Mesothelial cell of epicardium (in vitro differentiated cells): ENCODE measurements at places on chromosomes 6 and 20.

DNA sequence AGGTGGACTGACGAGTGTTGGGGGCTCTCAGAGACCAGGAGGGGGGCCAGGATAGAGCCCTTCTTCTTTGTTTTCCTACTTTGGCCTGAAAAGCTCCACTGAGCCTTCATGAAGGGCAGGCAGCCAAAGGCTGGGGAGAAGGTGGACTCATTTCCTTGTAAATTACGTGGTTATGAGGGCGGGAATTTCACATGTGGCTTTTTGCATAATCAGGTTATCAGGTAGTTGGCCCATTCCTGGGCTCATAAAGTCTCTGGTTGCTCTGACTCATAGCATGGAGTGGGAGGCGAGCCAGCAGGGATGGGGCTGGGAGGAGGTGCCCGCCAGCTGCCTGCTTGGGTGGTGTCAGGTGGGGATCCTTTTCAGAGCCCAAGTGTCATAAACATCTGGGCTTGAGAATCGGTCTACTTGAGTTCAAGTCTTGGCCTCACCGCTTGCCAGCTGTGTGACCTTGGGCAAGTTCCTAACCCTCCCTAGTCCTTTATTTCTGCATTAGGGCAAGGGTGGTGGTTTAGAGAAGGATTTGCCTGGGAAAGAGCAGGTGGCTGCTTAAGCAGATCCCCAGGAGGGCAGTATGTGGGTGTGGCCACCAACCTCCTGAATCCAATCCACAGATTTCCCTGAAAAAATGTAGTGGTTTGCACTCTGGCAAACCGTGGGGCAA lies 26.5 kb upstream of the RNF24 start:
- peak overlapping the region; percentile 45 for H3K27ac ChIP-seq
- H3K27me3 ChIP-seq = no peaks in the 10 kb centered on the region
- H3K36me3 ChIP-seq = no peaks in the 10 kb centered on the region
- no peak overlapping the region for H3K4me3 ChIP-seq

GRCh38 chr6:130994319-130995097 lies 68.5 kb downstream of the EPB41L2 start:
- H3K27me3 ChIP-seq = no peaks in the 10 kb centered on the region
- H3K36me3 ChIP-seq = peaks cover 2% of the 10 kb centered on the region
- no peak for DNase-seq
- no peak overlapping the region for H3K4me3 ChIP-seq
- H3K4me1 ChIP-seq = peaks cover 26% of the 10 kb centered on the region

- H3K36me3 ChIP-seq = no peaks in the 10 kb centered on the region
- H3K4me1 ChIP-seq = peaks cover 21% of the 10 kb centered on the region
- DNase-seq = no peak
- no peak overlapping the region for H3K27ac ChIP-seq
- H3K27me3 ChIP-seq = peaks cover 4% of the 10 kb centered on the region
Observed at GRCh38 chr20:61184194-61184593, 67.9 kb upstream of the CDH4 start.

DNA sequence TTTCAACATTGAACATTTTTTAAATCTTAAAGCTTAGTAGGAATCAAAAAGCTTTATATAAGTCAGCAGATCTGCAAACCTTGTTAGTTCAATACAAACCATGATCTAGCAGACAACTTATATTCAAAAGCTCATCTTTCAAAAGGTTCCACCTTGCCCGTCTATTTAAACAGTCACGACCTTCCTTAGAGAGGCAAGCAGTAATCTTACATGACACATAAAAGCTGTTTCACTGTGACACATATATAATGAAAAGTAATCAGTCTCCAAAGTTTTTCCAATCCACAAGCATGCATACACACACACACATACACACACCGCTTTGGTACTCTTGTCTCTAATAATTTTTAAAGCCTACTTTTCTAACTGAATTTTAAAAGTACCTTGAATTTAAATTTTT lies 12.9 kb downstream of the SOD2 start:
- H3K27ac ChIP-seq = peak overlapping the region; percentile 35
- no peak overlapping the region for H3K4me3 ChIP-seq
- peaks cover 10% of the 10 kb centered on the region for H3K36me3 ChIP-seq
- H3K4me1 ChIP-seq = no peaks in the 10 kb centered on the region
- no peak for DNase-seq
- H3K27me3 ChIP-seq = no peaks in the 10 kb centered on the region

GRCh38 chr20:9399322-9399721 lies 115.1 kb upstream of the LAMP5 start:
- peaks cover 6% of the 10 kb centered on the region for H3K4me1 ChIP-seq
- H3K27ac ChIP-seq = no peak overlapping the region
- peaks cover 2% of the 10 kb centered on the region for H3K36me3 ChIP-seq
- no peak overlapping the region for H3K4me3 ChIP-seq
- H3K27me3 ChIP-seq = no peaks in the 10 kb centered on the region

GRCh38 chr20:50240092-50240491 lies 49.5 kb downstream of the CEBPB start:
- no peak overlapping the region for H3K4me3 ChIP-seq
- H3K4me1 ChIP-seq = peaks cover 5% of the 10 kb centered on the region
- no peak overlapping the region for H3K27ac ChIP-seq
- no peaks in the 10 kb centered on the region for H3K27me3 ChIP-seq

GRCh38 chr6:101417900-101418299 lies 24.4 kb downstream of the GRIK2 start:
- DNase-seq = no peak
- no peak overlapping the region for H3K27ac ChIP-seq
- H3K4me3 ChIP-seq = no peak overlapping the region
- peaks cover 6% of the 10 kb centered on the region for H3K4me1 ChIP-seq
- no peaks in the 10 kb centered on the region for H3K36me3 ChIP-seq

GRCh38 chr6:13098793-13099570 lies 229.4 kb downstream of the TBC1D7 start:
- H3K27me3 ChIP-seq = peaks cover 32% of the 10 kb centered on the region
- no peaks in the 10 kb centered on the region for H3K4me1 ChIP-seq
- H3K4me3 ChIP-seq = no peak overlapping the region
- DNase-seq = no peak
- H3K27ac ChIP-seq = no peak overlapping the region
- no peaks in the 10 kb centered on the region for H3K36me3 ChIP-seq

GRCh38 chr20:44069203-44070011 lies 117.6 kb downstream of the JPH2 start:
- peaks cover 23% of the 10 kb centered on the region for H3K27me3 ChIP-seq
- H3K4me3 ChIP-seq = no peak overlapping the region
- no peaks in the 10 kb centered on the region for H3K4me1 ChIP-seq
- H3K36me3 ChIP-seq = no peaks in the 10 kb centered on the region
- DNase-seq = no peak

DNA sequence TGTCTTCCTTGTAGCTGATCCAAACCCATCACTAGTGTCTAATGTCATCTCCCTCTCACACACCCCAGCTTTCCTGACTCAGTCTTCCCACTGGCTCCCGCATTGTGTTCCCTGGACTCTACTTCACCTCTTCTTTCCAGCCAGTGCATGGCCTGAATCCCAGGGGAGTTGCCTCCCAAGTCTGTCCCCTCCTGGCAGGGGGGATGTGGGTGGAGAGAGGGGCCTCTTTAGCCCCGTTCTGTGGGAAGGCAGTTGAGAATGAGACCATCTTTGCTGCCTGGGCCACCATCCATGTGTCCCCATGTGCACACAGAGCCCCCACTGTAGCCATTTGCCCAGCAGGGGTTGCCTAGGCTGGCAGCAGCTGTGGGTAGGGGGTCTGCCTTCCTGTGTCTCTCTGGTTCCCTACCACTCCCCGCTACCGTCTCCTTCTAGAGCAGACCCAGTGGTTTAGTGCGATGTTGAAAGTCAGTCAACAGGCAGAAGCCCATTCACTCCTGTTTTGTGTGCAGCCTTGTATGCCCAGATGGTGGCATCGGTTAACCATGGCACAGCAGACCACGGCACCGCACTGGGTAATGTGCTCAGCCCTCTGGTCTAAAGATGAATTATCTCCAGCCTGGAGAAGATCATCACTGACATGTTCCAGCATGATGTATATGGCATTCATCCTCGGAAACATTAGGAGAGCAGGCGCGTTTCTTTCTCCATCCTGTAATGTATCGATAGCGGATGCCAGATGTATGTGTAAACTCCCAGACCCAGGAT lies 178.8 kb upstream of the SNX9 start:
- H3K4me1 ChIP-seq = peaks cover 12% of the 10 kb centered on the region
- H3K27ac ChIP-seq = no peak overlapping the region
- no peaks in the 10 kb centered on the region for H3K27me3 ChIP-seq
- no peak overlapping the region for H3K4me3 ChIP-seq
